Smooth muscle cell of bladder (primary cell): ENCODE measurements at places on chromosomes 13 and 19. TPM values are rescaled to one million over a fixed set of nuclear protein-coding genes. Genes with fewer than 3 reads are reported as not detected.

The ENOX1 gene
- 7.4 and 10.4 TPM in 2 replicates for total RNA-seq

The CLEC17A gene
- 0.28 TPM in 1 of 2 replicates, not detected in the other for total RNA-seq

The CACNG7 gene
- 1.3 and 1.6 TPM in 2 replicates for total RNA-seq

The ZNF850 gene
- 1.6 and 1.7 TPM in 2 replicates for total RNA-seq

The HS6ST3 gene
- not detected in 2 replicates for total RNA-seq

The LILRB5 gene
- not detected in 2 replicates for total RNA-seq

The DNAAF3 gene
- 0.09 and 0.14 TPM in 2 replicates for total RNA-seq

The TRPM4 gene
- total RNA-seq, result 9.1 and 16.5 TPM in 2 replicates

The KLK4 gene
- total RNA-seq, result not detected in 2 replicates

The ITGBL1 gene
- 135 and 285 TPM in 2 replicates for total RNA-seq

The PLVAP gene
- 0.65 TPM in 1 of 2 replicates, not detected in the other for total RNA-seq

The SHC2 gene
- total RNA-seq, result 1.1 and 1.3 TPM in 2 replicates

The ANGPTL4 gene
- total RNA-seq, result 1.1 and 7.9 TPM in 2 replicates

The DMWD gene
- 20.2 and 27.5 TPM in 2 replicates for total RNA-seq

The ZNF600 gene
- total RNA-seq, result 2.4 and 3.0 TPM in 2 replicates

The ZNF177 gene
- 1.2 and 1.4 TPM in 2 replicates for total RNA-seq

The UGGT2 gene
- 58.9 and 62.4 TPM in 2 replicates for total RNA-seq

The ZNF844 gene
- 7.3 and 9.2 TPM in 2 replicates for total RNA-seq

The ZFP30 gene
- 9.8 and 16.3 TPM in 2 replicates for total RNA-seq
